ENCODE measurements at places on chromosomes 3 and 15. TPM values are rescaled to one million over a fixed set of nuclear protein-coding genes. Genes with fewer than 3 reads are reported as not detected.

Gene ITPKA
- total RNA-seq = 1.1 TPM

Gene NOX5
- not detected for total RNA-seq

DNA sequence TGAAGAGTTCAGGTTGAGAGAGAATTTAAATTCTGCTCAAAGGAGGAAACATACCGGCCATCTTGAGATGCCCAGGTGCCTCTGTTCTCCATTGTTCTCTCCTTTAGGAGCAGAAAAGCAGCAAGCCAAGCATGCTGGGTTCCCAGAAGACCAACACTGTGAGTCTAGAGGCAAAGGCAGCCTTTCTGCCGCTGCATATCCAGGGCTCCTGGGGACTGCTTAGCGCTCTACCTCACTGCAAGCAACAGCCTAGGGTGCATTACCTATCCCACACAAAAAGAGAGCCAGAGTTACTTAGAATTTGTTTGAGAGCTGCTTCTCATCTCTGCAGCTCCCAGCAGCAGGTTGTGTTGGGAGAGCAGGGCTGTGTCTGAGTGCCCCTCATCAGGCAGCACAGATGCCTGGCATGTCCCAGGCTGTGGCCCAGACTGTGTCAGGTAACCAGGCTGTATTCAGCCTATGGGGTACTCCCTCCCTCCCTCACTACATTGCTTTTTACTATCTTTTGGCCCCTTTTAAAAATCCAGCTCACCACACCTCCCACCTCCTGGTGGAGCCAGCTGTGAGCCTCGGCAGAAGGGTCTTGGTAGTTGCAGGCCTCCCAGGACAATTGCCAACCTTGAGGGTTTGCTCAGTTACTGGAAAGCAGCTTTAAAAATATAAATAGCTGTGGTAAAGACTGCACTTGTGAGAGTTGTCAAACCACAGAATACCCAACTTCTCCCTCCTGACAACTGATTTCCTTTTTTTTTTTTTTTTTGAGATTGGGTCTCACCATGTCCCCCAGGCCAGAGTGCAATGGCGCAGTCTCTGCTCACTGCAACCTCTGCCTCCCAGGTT lies 30.2 kb downstream of the BCL2L10 start:
- no peak for DNase-seq

DNA sequence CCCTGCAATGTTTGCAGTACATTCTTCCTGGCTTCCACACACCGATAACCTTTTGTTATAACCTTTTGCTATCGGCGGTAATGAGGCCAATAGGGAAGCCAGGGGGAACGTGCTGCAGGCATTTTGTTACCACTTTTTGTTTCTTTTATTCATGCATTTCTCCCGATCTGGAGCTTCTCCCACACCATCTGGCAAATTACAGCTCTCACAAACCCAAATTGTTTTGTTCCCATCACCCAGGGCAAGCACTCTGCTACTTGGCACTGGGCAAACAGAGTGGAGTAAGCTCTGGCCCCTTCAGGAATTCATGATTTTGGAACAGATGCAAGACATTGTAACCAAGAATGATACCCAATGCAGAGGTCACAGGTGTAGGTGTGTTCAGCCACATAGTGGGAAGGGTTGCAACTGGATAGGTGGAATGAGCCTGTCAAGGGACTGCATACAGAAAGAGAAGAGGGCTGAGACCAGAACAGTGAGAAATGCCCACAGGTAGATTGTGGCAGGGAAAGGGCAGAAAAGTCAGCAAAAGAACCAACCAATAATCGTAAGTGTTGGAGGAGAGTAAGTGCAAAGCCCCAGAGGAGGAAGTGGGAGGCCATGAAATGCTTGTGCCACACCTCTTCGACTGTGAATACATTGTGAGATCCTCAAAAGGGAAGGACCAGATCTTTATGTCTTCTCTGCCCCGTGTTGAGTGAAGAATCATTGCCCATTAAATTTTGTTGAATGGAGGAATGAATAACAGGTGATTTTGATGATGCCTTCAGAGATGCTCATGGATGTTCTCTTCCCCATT lies 45.8 kb downstream of the PARP15 start:
- no peak for DNase-seq

DNA sequence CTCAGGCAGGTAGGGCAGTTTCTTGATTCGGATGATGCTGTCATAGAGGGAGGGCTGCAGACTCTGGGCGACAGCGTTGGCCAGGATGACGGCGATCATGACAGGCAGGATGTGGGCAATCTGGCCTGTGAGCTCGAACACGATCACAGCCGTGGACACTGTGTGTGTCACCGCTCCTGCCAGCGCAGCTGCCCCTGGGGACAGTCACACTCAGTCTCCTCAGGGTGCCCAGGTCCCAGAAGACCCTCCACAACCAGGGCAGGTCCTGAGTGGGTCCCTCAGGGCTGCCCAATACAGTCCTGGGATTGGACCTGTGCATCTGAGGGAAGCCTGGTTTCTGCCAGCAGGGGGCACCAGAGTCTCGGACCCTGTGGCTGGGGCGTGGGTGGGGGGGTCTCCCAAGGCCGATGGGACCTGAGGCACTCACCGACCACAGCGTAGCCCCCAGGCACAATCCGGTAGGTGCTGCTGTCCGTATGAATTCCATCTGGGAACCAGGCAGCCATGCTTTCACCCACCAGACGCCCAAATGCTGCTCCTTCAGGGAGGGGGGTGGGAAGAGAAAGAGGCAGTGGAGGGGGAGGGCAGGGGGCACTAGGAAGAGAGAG lies 7.2 kb downstream of the CLCN2 start:
- peak; percentile 69 for DNase-seq

DNA sequence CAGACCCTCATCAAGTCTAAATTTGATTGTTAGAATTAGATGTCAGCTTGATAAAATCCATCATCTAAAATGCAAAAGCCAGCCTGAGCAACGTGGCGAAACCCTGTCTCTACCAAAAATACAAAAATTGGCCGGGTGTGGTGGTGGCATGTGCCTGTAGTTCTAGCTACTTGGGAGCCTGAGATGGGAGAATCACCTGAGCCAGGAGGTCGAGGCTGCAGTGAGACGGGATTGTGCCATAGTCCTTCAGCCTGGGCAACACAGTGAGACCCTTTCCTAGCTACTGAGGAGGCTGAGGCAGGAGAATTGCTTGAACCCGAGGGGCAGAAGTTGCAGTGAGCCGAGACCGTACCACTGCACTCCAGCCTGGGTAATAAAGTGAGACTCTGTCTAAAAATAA lies 69.5 kb downstream of the MYO1E start:
- no peak for DNase-seq

- no peak for DNase-seq
These were observed 25.7 kb downstream of the IQGAP1 start for GRCh38 chr15:90413411-90414379.
